ENCODE measurements at places on chromosomes 6 and 20. TPM values are rescaled to one million over a fixed set of nuclear protein-coding genes. Genes with fewer than 3 reads are reported as not detected.

TNFAIP3 gene
- total RNA-seq, result 15.0 TPM

JPH2 gene
- 0.49 TPM for total RNA-seq

ALDH8A1 gene
- total RNA-seq, result not detected

CPNE5 gene
- 0.44 TPM for total RNA-seq

DNA sequence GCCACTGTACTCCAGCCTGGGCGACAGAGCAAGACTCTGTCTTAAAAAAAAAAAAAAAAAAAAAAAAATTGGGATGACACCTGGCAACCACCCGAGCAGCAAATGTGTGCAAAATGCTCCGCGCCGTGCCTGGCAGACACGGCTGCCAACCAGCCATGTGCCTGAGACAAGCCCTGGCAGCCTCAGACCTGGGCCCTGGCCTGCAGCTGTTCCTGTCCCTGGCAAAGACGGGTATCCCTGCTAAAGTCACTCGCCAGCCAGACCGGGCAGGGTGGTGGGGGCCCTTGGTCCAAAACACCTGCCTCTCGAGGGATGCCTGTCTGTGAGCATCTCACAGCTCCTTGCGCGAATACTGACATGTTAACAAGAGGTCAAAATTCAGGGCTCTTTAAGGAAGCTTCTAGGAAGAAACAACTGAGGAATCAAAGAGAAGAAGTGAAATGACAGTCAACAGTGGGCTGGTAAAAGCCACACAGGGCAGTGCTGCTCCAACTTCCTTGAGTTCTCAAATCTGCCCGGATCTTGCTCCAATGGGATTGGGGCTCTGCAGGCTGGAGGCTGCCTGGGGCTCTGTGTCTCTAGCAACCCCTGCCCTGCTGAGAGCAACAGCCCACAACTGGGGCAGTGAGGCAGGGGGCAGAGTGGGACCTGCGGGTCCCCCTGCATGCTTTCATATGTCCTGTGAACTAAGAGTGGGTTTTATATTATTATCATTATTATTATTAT is 53.4 kb downstream of the SYTL3 start:
- DNase-seq, result no peak

DNA sequence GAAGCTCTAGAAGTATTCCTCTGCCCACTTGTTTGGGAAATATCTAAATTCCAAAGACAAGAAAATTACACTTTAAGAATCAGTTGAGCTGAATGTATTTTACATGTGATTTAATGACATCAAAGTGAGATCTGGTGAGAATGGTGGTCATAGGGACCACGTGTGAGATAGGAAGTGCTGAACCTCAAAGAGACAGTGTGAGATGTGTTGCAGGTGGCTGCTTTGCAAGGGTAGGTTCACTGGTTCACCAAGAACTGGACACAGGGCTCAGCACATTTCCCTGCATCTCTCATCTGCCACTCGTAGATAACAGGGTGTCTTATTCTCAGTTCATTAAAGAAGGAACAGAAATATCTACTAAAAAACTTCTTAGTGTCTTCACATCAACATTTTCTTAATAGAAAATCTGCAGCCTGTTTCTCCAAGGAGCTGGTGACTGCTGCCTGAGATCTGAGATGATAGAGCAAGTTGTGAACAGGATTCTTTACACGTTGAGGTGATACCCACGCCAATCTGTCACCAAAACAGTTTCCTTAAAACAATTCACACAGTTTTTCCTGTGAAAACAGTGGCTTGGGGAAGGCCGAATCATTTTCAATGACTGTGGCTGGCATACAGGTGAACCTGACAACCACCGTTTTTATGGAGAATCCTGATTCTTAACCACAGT is 7.2 kb downstream of the CCR6 start:
- no peak for DNase-seq

DNA sequence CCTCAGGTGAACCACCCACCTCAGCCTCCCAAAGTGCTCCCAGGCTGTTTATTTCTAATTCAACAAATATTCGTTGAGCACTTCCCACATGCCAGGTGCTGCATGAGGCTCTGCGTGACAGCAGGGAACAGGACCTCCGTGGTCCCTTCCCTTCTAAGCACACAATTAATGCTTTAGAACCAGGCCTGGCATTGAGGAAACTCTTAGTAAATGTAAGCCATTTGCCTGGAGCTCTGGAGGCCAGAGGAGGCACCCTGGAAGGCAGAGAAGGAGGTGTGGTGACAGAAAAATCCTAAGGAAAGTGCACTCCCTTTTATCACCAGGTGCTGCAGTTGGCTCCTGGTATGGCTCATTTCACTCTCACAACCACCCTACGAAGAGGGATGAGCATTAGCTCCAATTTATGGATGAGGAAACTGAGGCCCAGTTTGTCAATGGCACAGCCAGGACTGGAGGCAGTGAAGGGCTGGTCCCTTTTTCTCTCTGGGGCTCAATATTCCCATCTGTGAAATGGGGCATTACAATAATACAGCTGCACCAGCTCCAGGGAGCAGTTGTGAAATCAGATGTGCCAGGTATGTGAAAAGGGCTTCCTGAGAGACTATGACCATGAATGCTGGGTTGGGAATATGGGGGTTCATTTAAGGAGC is 8.1 kb upstream of the ID1 start:
- no peak for DNase-seq

- no peak for DNase-seq
Observed at GRCh38 chr6:100342830-100343229, 121.9 kb downstream of the SIM1 start.

DNA sequence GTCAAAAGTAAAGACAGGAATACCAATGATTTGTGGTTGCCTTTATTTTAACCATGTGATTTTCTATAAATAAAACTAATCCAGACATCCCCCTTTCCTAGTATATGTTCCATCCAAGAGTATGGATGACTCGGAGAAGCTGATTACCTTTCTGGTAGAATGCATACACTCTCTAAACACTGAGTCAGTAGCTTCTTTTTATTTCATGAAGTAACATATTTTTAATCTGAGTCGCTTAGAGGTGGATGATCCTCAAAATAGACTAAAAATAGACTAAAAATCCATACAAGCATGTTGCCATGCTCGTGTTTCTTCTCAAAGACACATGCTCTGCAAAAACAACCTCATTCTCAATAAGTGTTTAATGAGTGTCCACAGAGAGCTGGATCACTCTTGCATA is 263.7 kb downstream of the COL12A1 start:
- DNase-seq, result no peak

- no peak for DNase-seq
Observed at GRCh38 chr20:63082308-63082938, 75.7 kb upstream of the BHLHE23 start.

Data from Panc1 (cell line).